ENCODE measurements at places on chromosomes 2 and 18. TPM values are rescaled to one million over a fixed set of nuclear protein-coding genes. Genes with fewer than 3 reads are reported as not detected.

EHBP1 gene
- 23.2 TPM for total RNA-seq

HOXD12 gene
- not detected for total RNA-seq

DNA sequence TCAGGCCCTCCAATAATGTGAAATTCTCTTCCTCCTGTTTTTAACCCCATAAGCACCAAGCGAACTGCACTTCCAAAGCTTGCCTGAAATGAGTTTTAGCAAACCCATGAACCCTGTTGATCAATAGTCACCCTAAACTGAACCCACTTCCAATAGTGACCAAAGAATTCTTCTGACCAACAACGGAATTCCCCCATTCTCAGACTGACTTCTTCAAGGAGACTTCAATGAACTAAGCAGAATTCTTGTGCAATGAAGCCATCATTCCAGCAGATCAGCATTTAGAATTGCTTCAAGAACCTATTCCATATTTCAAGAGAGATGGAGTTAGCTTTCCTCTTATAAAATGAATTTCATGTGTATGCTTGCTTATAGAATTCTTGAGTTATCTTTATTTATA is 176.9 kb upstream of the FN1 start:
- no peak overlapping the region for H3K27ac ChIP-seq
- no peak overlapping the region for H3K4me3 ChIP-seq
- H3K27me3 ChIP-seq, result no peaks in the 10 kb centered on the region
- H3K4me1 ChIP-seq, result no peaks in the 10 kb centered on the region
- DNase-seq, result no peak
- no peaks in the 10 kb centered on the region for H3K36me3 ChIP-seq

GRCh38 chr2:122063716-122064115 is 308.3 kb downstream of the TSN start:
- DNase-seq, result no peak
- no peak overlapping the region for H3K4me3 ChIP-seq
- H3K27me3 ChIP-seq, result no peaks in the 10 kb centered on the region
- H3K27ac ChIP-seq, result no peak overlapping the region
- no peaks in the 10 kb centered on the region for H3K36me3 ChIP-seq
- no peaks in the 10 kb centered on the region for H3K4me1 ChIP-seq

DNA sequence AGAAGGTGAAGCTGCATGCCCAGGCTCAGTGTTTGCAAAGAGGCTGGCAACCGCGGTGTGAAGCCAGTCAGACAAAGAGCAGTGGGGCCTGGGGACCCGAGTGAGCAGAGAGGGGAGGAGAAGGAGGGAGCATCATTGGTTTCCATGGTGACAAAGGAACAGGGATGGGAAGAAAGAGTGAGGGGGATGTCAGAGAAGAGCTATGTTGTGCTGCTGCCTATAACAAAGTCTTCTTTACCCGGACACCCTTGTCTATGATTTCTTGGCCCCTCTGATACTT is 14.5 kb downstream of the TMEM247 start:
- no peak overlapping the region for H3K4me3 ChIP-seq
- DNase-seq, result no peak
- H3K27me3 ChIP-seq, result peaks cover 13% of the 10 kb centered on the region
- peaks cover 12% of the 10 kb centered on the region for H3K4me1 ChIP-seq
- no peak overlapping the region for H3K27ac ChIP-seq

DNA sequence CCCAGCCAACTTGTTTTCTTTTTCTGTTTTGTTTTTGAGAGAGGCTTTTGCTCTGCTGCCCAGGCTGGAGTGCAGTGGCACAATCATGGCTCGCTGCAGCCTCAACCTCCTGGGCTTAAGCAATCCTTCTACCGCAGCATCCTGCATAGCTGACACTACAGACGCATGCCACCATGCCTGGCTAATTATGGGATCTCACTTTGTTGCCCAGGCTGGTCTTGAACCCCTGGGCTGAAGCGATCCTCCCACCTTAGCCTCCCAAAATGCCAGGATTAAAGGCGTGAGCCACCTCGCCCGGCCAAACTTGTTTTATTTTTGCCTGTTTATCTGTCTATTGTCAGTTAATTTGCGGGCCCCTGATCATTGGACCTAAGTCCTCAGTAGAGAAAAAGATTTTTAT is 61.6 kb upstream of the MSH6 start:
- DNase-seq, result no peak
- H3K4me1 ChIP-seq, result peaks cover 2% of the 10 kb centered on the region
- H3K27me3 ChIP-seq, result no peaks in the 10 kb centered on the region
- H3K36me3 ChIP-seq, result no peaks in the 10 kb centered on the region
- no peak overlapping the region for H3K27ac ChIP-seq

KDSR gene
- total RNA-seq, result 66.4 TPM

REG1B gene
- total RNA-seq, result not detected

DNA sequence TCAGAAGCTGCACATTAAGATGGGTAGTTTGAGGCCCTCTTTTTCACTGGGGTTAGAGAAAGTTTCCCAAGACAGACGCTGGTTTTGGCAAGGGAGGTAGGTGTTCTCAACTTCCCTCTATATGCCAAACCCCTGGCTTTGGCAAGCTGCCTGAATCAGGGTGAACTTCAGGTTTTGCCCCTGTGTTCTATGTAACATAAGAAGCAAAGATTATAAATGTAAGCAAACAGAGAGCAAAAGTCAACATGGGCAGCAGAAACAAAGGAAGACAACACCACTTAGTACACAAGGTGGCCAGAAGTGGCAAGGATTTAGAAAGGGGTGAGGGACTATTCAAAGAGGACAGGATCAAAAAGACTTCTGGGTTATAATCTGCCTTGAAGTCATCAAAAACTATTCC is 70.5 kb upstream of the TFCP2L1 start:
- H3K4me1 ChIP-seq, result peaks cover 2% of the 10 kb centered on the region
- H3K27ac ChIP-seq, result no peak overlapping the region
- H3K4me3 ChIP-seq, result no peak overlapping the region
- H3K36me3 ChIP-seq, result peaks cover 35% of the 10 kb centered on the region
- H3K27me3 ChIP-seq, result no peaks in the 10 kb centered on the region

GRCh38 chr2:32423536-32423935 is 66.7 kb downstream of the BIRC6 start:
- DNase-seq, result no peak
- H3K4me1 ChIP-seq, result peaks cover 35% of the 10 kb centered on the region
- no peaks in the 10 kb centered on the region for H3K27me3 ChIP-seq
- no peak overlapping the region for H3K27ac ChIP-seq

C2orf68 gene
- total RNA-seq, result 50.9 TPM

GRCh38 chr2:58893656-58894351 is 652.7 kb upstream of the FANCL start:
- DNase-seq, result no peak
- H3K27me3 ChIP-seq, result no peaks in the 10 kb centered on the region
- no peaks in the 10 kb centered on the region for H3K36me3 ChIP-seq
- H3K27ac ChIP-seq, result no peak overlapping the region

GRCh38 chr18:33495278-33495677 is 54.8 kb upstream of the CCDC178 start:
- no peak overlapping the region for H3K27ac ChIP-seq
- H3K4me3 ChIP-seq, result no peak overlapping the region
- DNase-seq, result no peak
- H3K4me1 ChIP-seq, result no peaks in the 10 kb centered on the region
- no peaks in the 10 kb centered on the region for H3K36me3 ChIP-seq
